ENCODE measurements at places on chromosomes 5 and 9.

DNA sequence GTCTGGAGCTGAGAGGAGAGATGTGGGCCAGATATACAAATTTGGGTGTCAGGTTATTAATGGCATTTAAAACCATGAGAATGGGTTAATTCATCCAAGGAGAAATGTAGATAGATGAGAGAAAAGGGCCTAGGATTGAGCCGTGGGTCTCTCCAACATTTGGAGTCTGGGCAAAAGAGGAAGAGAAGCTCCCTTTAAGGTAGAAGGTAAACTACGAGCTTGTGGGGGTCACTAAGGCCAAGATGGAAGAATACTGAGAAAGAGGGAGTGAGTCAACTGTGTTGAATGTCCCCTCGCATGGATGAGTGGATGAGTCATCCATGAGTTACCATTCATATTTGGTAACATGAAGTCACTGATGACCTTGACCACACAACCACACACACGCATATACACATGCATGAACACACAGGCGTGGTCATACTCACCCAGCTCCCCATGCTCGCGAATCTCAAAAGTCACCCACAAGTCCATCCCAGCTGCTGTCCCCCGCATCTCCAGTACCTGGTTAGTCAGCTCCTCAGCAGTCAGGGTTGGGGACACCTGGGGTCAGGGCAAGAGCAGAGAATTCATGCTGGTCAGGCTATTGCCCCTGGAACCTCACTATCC is 6.8 kb upstream of the FCHSD1 start:
- DNase-seq, result no peak

DNA sequence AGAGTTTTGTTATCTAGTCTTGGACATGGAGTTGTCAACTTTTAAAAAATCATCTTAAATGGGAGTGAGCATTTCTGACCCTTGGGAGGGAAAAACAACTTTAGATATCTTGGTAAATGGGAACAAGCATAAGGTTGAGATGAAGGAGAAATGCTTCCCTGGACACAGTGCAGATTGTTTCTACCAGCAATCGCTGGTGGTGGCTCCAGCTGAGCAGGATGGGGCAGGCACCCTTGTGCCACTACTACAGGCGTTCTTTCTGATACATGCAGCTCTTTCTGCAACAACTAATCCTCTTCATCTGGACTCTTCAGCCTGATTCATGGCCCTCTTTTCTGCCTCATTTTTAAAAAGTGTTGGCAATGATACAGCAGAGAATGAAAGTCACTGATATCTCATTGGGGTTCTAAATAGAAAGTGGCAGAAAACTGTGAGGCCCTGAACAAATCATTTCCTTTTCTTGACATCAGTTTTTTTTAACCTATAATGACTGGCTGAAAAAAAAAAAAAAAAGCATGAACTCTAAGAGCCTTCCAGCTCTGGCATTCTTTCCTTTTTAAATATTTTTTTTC is 409.4 kb upstream of the PTGER4 start:
- DNase-seq, result no peak

DNA sequence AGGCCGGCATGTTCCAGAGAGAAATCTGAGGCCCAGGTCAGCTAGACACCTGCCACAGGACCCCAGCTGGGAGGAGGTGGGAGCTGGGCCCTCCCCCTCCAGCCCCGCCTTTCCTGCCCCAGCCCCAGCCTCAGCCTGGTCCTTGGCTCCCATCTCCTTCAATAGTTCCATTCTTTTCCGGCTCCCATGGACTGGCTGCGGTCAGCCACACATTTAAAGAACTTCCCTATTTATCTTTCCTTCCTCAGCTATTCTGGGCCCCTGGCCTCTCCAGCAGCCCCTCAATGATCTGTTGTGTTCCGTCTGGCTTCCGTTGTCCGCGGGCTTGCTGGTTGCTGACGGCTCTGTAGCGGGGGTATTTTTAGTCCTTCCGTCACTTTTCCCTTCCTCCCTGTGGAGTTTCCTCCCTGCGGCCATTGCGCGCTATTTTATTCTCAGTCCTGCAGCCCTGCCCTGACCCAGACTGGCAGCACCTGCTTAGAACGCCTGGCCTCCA is 73.8 kb downstream of the AMBP start:
- DNase-seq, result no peak

GRCh38 chr5:149859746-149860145 is 84.8 kb downstream of the PDE6A start:
- DNase-seq, result no peak

DNA sequence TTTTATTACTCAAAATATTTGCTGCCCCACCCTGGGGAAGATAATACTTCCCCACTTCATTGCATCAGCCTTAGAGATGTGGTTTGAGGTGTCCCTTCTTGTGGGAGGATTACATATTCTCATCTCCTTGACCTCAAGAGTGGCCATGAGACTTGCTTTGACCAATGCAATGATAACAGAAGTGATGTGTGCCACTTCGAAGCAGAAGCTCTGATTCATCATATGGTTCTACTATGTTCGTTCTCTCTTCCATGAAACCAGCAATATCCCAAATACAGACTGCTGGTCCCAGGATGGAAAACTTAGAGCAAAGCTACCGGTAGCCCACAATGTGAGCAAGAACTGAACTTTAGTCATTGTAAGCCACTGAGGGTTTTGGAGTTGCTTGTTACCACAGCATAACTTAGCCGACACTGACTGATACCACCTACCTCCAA is 92.0 kb downstream of the THBS4 start:
- DNase-seq, result no peak

GRCh38 chr5:10768328-10768899 is 7.4 kb upstream of the DAP start:
- DNase-seq, result no peak

DNA sequence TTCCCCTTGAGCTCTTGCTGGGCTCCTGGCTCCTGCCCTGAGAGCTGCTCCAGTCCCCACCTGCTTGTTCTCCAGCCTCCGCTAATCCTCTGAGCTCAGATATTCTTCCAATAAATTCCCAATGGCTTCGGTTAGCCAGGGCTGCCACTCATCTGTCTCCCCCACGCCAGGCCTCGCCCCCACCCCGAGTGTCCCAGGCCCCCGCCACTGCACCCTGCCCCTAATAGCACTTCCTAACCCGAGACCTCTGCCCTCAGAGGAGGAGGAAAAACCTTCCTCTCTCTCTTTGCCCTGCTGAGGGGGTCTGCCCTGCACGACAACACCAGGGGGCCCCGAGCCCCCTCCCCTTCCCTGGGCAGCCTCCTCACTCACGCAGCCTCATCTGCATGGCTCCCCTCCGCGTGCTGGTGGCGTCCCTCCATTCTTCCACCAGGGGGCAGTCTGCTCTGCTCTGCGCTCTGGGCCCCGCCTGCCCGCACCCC is 5.4 kb upstream of the LCN15 start:
- no peak for DNase-seq

DNA sequence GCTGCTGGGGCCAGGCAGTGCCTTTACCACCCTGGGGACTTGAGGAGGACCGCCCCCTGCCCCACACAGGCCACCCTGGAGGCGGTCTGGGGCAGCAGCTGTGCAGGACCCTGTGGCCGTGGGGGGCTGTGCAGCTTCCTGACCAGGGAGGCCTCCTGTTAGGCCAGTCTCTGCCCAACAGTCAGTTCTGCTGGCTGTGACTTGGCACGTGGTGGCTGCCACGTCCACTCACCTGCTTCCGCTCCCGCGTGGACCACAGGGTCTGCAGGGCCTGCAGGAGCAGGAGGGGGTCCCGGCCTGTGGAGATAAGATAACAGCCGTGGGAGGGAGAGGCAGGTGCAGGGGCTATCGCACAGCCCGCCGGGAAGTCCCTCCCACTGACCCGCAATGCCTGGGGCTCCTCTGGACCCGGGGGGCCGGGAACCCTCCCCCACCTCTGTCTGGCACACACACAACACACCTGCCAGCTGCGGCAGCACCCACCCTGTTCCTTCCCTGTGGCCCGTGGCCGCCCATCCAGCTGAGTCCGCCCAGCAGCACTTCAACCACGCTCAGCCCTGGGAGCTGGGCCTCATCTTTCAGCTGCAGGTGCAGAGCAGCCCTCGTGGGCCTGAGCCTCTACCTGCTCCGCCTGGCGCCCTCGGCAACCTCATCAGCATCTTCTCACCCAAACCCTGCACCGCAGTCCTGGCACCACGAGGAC is 39.7 kb downstream of the EXD3 start:
- DNase-seq, result no peak

- DNase-seq, result no peak
These were observed 1669.3 kb upstream of the CDH9 start for GRCh38 chr5:28707706-28708105.

- DNase-seq, result no peak
These were observed 50.8 kb downstream of the HMGCR start for GRCh38 chr5:75387806-75388205.

DNA sequence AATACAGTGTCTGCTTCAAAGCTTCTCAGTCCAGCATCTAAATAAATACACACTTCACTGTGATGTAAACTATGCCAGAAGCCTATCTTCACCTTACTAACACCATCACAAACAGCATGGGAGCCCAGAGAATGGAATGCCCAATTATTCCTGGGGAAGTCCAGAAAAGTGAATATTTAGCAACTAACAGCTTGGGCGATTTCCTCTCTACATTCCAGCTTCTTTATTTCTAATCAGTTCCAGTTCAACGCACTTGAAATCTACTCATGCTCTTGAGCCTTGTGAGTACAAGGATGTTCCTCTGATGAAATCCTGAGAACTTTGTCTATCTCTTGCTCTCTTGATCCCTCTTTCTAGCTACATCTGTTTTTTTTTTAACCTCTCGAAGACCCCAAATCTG is 100.4 kb upstream of the C9orf72 start:
- DNase-seq, result no peak

DNA sequence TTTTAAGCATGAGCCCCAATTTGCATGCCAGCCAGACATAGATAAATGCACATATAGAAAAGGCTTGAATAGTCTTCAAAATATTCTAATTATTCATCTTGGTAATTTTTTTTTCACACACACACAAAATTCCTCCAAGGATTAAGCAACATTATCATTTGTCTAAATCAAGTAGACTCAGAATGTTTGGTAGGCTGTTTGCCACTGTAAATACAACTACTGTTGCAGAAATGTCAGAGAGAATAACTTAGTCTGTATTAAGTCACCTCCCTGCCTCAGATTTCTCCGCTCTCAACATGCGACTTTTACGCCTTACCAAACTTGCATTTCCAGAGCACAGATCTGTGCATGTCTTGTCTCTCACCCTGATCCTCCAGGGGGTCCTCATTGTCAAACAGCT is 265.6 kb upstream of the C9orf72 start:
- DNase-seq, result no peak

- no peak for DNase-seq
These were observed 12.0 kb upstream of the IFNA1 start for GRCh38 chr9:21428235-21428634.

- no peak for DNase-seq
These were observed 286.7 kb upstream of the KLF9 start for GRCh38 chr9:70701163-70701562.

DNA sequence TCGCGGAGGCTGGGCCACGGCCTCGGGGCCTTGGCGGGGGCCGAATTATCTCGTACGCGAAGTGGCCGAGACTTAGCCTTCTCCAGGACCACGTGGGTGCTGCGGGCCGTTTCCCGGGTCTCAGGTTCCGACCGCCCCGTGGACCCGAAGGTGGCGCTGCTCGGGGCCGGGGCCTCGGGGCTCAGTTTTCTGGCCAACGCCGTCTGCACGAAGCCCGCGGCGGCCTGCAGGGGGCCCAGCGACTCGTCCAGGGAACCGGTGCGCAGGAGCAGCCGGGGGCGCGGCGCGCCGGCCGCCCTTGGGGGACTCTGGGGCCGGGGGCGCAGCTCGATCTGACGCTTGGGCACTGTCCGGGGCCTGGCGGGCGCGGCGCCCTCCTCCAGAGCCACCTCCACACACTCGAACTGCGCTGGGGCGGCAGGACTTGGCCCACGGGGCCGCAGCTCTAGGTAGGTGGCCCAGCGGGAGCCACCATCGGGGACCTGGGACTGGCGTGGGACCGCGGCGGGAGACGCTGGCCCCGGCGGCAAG is 716 bp downstream of the PROB1 start:
- peak; percentile 27 for DNase-seq

DNA sequence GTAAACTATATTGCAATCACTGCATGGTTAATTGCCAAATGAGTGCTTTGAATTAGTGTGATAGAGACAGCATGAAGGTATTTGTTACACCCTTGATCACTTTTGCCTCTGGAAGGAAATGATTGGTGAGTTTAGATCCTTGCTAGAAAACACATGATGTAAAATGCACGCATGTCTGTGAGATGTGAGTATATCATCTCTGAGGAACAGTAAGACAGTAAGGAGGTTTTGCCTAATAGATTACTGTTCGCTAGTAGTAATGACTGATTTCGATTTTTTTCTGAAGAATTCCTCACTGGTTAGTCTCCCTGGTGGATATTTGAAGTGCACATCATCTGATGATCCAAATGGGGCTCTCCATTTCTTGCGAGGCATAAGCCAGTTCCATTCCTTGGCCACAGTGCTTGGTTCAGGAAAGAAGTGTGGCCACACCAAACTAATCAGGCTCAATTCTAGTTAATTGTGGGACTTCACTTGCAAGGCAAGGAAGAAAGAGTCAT is 156.4 kb upstream of the ADRA1B start:
- no peak for DNase-seq

DNA sequence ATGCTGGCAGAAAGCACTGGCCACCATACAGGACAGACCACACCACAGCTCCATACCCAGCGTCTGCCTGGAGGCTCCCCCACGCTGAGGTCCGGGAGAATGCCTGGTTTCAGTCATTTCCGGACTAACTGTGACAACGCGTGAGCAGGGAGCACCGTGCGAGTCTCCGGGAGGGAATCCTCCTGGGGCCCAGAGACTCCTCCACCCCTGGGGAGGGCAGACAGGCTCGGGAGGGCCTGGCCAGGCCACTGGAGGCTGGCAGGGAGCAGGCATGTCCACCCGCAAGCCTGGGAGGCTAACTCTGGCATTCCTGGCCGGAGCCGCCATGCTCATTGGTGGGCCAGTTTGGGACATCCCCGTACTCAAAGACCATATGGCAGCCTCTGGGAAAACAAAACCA is 6.5 kb downstream of the BRD3OS start:
- no peak for DNase-seq

DNA sequence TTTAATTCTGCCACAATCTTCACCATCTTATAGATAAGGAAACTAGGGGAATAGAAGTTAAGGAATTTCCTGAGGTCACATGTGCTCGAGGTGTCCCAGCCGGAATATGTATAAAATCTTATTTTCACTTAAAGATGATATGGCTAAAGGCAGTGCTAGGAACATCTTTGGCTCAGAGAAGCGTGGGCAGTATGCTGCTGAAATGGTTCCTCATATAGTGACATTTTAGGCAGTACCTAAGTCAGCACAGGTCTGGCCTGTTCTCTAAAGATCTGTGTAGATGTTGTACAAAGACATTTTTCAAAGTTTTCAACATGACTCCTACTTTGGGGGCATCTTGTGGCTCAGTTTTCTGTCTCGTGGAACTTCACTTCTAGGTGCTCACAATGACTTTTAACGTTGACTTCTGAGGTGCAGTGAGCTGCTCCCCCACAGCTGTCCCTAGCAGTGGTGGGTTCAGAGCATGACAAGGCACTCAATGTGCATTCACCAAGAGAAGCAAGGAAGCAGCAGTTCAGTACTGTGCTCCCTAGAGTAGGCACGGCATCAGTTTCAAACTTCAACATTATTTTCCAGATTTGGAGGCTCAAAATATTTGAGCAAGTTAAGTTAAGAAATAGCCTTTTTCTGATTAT is 40.3 kb downstream of the TNFAIP8 start:
- DNase-seq, result no peak

Measured in stimulated activated CD8-positive, alpha-beta memory T cell treated with anti-CD3 and anti-CD28 coated beads, Interleukin-7, amount 100 ng/mL, for 1 hour (primary cell).